Adipocyte (in vitro differentiated cells): ENCODE measurements at places on chromosomes 6 and 20.

- DNase-seq: no peak
Measured at GRCh38 chr6:113211170-113211569, 646.0 kb upstream of the MARCKS start.

DNA sequence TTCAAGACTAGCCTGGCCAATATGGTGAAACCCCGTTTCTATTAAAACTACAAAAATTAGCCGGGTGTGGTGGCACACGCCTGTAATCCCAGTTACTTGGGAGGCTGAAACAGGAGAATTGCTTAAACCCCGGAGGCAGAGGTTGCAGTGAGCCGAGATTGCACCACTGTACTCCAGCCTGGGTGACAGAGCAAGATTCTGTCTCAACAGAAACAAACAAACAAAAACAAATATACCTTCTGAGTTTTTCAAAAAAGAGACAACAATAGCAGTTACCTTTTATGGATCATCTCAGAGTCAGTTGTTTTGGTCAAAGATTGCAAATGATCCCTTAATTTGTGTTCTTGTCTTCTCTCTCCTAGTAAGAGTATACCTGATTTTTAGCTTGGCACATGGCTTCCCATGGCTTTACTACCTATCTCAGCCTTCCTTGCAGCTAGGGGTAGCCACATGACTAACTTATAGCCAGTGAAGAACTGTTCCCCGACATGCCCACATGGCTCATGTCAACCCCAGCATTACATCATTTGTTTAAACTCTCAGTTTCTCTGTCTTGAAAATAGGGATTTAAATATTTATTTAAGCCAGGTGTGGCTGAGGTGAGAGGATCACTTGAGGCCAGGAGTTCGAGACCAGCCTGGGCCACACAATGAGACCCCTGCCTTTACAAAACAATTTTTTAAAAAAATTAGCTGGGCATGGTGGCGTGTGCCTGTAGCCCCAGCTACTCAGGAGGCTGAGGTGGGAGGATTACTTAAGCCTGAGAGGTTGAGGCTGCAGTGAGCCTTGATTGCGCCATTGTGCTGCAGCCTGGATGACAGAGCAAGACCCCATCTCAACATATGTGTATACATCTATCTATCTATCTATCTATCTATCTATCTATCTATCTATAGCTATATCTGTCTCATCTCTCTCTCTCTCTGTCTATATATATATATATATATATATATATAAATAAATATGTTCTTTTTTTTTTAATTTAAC lies 25.0 kb upstream of the SLC9A8 start:
- no peak for DNase-seq

DNA sequence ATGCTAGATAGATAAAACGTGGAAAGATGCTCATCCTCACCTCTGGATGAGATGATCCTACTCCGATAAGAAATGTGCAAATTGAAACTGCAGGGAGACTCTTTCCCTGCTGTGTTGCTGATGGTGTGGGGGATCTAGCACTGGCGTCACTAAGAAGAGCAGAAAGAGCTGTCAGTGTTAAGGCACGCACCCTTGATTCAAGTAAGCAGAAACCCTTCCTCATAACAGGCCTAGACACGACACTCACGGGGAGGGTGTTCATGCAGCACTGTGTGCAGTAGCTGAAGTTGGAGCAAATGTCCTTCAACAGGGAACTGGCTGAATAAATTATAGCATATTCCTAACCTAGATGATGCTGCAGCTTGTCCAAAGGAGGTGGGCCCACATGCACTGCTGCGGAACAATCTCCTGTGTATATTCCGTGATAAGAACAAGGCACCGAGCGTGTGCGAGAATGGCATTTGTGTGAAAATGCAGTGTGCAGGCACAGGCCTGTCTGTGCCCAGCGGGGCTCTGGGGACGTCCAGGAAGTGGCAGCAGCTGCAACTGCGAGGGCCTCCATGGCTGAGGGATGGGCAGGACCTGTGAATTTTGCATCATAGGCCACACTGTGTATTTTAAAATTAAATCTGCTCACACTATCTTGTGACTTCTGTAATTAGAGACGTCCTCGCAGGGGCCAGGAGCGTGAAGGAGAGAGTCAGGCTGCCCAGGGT lies 64.0 kb downstream of the TCP11 start:
- DNase-seq: no peak

DNA sequence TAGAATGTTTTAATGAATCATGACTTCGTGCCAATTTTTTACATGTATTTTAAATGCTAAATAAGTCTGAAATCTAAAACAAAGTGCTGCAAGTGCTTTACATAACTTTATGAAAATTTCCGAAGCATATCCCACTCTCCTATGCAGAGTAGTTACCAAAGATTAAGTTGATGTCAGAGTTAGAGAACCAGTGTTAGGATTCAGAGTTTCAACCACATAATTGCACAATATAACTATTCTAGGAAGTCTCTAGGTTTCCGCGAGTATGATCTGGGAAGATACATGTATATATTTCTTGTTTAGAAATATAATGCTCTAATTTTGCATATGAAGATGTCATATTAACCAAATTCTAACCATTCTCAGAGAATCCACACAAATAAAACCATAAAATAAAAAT lies 74.8 kb downstream of the ASCC3 start:
- DNase-seq: no peak

- DNase-seq: no peak
Measured at GRCh38 chr20:24840121-24840713, 108.9 kb upstream of the CST7 start.

GRCh38 chr6:35603326-35604202 lies 85.2 kb downstream of the FKBP5 start:
- DNase-seq: peak; percentile 41
